ENCODE measurements at places on chromosomes 6 and 20.

GRCh38 chr6:52566853-52567279, 10.0 kb downstream of the TRAM2 start:
- no peak for DNase-seq

DNA sequence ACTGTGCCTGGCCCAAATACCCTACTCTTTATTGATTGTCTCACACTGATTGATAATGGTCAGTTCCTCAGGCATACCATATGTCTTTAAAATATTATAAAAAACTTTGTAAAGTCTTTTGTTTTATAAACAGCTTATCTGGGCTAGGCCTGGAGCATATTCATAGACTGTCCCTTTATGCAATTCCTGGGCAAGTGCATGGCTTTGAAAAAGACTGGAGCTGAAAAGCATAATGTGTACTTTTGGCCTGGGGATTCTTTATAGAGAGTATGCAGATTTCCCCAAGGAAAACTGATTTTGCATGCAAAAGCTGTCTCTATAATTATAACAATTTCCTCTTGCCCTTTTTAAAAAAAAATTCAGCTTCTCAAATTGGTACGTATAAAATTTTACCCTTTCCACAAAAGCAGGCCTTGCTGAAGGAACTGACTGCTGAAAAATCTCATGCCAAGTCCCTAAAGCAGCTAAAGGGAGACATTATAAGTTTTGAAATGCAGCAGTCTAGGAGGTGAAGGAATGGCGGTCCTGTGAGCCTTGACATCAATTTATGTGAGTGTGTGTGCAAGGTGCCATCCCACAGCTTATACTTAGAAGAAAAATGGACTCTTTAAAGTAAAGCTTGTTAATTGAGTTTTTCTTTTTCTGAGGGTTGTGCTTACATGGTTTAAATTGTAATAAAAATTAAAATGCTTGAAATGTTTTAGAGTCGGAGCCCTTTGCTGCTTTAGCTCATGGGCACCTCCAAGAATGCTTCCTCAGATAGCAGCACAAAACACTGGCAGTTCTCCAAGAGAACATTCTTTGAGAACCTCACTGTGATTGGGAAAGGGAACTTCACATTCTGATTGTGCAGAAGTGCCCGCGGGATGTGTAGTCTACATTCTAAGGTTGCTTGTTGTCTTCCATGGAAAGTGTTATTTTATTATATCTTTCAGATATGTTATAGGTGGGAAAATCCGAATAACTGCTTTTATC, 43.9 kb downstream of the PLCB4 start:
- no peak for DNase-seq

GRCh38 chr6:70518723-70519122, 48.0 kb upstream of the SDHAF4 start:
- DNase-seq = no peak

GRCh38 chr6:167856999-167857660, 30.4 kb downstream of the AFDN start:
- DNase-seq = no peak

DNA sequence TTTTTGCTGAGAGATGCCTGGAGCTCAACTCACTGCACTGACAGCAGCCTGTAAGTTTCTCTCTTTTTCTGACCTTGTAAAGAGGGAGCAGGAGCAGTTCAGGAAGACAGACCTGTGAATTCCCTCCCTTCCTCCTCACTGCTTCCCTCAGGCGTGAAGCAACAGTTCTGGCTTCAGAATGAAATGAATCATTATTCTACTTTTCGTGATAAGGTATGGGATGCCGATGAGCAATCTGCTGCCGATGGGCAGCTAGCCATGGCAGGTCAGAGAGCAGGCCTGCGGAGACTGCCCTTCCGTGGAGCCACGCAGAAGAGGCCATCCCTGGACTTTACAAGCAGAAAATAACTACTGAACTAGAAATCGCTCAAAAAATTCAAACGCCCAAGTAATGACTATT, 426.5 kb upstream of the RNF217 start:
- DNase-seq = no peak

GRCh38 chr20:10240655-10241054, 22.0 kb downstream of the SNAP25 start:
- DNase-seq = no peak

DNA sequence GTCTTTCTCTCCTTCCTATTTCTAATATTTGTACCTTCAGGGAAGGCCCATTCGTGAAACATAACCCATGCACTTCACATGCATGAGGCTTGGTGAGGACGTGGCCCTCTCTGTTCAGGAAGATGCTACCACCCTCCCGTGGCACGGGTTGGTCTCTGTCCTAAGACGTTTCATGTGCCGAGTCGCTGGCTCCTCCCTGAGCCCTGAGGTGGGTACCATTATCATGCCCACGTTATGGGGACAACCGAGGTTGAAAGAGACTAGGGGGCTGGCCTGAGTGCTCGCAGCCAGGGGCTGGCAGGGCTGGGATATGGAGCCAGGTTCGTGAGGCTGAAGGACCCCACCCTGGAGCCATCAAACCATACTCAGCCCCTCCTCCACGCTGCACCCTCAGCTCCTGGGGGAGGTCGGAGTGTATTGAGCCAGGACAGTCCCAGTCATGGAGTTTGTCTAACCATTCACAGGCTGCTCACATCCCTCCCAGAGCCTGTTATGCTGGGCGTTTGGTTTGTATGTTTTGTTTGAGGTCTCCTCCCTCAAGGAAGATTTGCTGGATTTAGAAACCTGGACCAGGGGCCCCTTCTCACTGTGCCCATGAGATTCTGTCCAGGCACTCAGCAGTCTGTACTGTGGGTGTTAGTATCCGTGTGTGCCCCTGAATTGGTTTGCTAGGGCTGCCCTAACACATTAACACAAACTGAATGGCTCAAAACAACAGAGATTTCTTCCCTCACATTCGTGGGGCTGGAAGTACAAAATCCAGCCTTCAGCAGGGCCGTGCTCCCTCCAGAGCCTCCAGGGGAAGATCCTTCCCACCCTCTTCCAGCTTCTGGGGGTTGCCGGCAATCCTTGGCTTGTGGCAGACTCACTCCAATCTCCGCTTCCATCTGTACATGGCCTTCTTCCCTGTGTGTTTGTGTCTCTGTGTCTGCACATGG, 88.3 kb downstream of the ANKRD60 start:
- no peak for DNase-seq

DNA sequence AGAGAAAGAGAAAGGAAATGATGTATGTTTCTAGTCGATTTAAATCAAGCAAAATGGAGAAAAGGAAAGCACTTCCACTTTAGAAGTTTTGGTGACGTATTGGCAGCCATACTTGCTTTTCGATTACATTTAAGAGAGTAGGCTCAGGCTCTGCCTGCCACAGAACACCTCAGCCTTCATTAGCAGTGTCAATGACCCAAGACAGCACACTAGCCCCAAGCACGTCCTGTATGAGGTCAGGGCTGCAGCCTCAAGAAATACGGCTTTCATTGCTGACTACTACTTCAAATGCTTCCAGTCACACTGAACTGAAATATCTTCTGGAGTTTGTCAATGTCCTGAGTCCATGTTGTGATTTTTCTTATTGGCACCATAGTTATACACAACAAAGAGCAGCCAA, 285.3 kb downstream of the EYA4 start:
- DNase-seq = no peak

DNA sequence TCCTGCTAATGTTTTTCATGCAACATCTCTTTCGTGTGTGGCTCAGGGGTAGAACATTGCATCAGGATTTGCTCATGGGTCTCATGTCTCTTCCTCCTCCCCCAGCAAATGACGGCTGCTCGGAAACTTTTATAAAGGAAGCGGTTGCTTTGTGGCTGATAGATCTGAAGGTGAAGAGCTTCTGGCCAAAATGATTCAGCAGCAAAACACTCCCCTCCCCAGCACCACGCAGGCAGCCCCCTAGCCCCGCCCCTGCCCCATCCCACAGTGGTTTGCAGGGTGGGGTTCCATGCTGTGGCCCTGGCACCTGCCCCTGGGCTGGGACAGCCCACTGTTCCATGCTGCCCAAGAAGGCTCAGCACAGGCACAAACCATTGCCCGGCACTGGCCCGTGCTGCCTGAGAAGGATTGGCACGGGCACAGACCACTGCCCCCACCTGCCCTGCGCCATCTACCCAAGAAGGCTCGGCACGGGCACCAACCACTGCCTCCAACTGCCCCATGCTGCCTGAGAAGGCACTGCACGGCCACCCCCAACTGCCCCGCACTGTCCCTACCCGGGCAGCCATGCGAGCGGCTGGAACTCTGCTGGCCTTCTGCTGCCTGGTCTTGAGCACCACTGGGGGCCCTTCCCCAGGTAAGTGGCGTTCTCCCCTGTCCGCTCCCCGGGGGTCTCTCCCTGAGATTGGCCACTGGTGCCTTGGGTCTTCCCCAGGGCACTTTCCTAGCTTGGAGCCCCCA, at the start of gene CST7:
TSS of gene CST7 (plus strand) at position 331 of the 741 bp plus-strand sequence. CDS start at position 568, 237 bp downstream.
- peak; percentile 34 for DNase-seq

DNA sequence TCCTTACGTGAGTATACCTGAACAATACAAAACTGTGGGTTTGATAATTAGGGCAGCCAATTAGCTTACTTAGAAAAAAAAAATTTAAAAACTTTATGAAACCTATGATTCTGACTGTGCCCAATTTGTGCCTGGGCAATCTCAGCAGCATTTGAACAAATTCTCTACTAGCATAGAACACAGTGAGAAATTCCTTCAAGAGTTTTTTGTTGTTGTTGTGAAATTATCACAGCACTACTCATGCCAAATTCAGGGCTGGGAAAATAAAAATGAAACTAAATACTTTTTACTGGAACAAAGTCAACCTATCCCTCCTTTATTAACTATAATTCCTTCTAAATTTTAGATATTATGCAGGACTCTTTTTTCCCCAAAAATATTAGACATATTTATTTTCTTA, 42.9 kb downstream of the POU3F2 start:
- no peak for DNase-seq

- no peak for DNase-seq
These were observed 137.9 kb downstream of the PKHD1 start for GRCh38 chr6:51949526-51949925.

- DNase-seq = no peak
These were observed 26.7 kb upstream of the NOL4L start for GRCh38 chr20:32611868-32612267.

- no peak for DNase-seq
These were observed 15.7 kb upstream of the BHLHE23 start for GRCh38 chr20:63022501-63022900.

- DNase-seq = no peak
These were observed 2.5 kb upstream of the SPATS1 start for GRCh38 chr6:44339763-44340625.

DNA sequence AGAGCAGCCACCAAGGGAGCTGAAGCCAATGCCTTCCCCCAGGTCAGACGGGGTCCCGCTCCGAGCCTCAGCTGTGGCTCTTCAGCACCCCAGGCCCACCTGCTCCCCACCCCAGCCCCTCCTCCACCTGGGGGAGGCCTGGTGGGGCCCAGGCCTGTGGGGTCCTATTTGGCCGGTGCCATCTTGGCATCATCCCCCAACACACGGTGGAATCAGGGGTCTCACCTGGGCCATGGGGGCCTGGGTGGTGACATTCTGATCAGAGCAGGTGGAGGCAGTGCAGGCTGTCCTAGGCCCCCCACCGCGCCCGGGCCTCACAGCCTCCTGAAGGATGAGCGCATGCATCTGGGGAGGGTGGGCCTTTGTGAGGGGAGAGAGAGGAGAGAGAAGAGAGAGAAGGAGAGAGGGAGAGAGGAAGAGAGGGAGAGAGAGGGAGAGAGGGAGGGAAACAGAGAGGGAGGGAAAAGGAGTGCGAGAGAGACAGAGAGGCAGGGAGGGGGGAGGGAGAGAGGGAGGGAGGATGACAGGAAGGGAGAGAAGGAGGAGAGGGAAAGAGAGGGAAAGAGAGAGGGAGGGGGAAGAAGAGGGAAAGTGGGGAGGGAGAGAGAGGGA, 23.9 kb upstream of the RBBP8NL start:
- no peak for DNase-seq

- DNase-seq = no peak
These were observed 190.8 kb upstream of the NOX3 start for GRCh38 chr6:155646443-155646842.

GRCh38 chr6:111606620-111607115, 990 bp upstream of the TRAF3IP2 start:
- DNase-seq = no peak

DNA sequence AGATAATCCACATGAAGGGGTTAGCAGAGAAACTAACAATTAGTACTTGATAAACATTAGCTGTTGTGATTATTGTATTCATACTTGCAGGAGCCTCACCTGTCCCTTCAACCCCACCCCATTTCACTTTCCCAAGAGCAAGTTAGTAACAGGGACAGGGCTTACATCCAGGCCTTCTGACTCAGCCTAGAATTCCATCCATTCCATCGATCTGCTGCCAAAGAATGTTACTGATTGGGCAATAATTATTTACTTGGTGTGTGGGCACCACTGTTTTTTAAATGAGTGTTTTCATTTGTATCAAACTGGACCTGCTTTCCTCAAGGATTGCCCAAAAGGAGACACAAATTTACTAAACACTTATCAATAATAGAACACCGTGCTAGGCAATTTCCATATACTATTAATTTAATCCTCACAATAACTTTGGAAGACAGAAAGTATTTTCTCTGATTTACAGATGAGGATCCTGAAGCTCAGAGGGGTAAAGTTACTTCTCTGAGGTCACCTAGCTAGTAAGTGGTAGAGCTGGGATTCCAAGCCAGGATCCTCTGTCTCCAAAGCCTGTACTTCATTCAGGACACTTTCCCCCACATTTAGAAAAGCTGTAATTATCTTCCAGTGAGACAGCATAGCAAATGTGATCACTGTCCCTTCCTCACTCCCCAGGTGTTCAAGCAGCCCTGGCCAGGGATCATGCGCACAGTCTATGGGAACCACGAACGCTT, 32.8 kb downstream of the GSS start:
- DNase-seq = no peak

GRCh38 chr20:24738981-24739633, 210.0 kb upstream of the CST7 start:
- peak; percentile 26 for DNase-seq

GRCh38 chr6:79584332-79584731, 46.8 kb upstream of the SH3BGRL2 start:
- DNase-seq = no peak

GRCh38 chr6:38776515-38776914, 61.4 kb downstream of the DNAH8 start:
- no peak for DNase-seq

DNA sequence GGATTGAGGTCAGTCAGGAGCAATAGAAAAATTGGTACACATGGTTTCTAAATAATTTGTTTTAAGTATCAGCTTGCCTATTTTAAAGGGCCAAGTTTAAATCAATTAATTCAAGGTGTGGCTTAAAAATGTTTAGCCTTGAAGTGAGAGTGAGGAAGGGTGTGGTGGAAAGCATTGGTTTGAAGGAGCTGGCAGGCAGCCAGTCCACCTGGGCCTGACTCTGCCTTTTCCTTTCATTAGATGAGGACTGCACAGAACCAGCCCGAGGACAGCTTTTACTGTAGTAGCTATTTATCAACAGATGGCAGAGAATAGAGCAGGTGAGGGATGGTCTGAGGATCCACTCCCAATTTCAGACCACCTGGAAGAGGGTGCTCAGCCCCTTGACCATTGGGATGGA, 42.4 kb downstream of the DHX35 start:
- no peak for DNase-seq
